Posterior vena cava (tissue), 2 donors: ENCODE measurements at places on chromosomes 4 and X.

DNA sequence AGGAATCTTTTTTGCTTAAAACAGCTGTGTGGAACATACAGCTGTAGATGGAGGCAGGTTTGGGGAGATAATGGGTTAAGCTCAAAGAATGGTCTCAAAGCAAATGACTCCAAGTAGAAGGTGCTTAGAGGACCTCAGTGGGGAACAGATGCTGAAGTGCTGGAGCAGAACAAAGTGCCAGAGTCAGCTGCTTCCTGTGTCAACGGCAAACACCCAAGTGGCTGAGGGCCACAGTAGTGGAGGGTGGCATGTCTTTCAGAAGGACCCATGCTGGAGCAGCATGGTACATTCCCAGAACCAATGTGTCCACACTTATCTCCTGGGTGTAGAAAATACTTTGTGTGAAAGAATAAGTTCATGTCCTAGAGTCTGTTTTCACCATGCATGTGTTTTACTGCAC, 197.5 kb downstream of the CCNG2 start:
- DNase-seq = no peak

DNA sequence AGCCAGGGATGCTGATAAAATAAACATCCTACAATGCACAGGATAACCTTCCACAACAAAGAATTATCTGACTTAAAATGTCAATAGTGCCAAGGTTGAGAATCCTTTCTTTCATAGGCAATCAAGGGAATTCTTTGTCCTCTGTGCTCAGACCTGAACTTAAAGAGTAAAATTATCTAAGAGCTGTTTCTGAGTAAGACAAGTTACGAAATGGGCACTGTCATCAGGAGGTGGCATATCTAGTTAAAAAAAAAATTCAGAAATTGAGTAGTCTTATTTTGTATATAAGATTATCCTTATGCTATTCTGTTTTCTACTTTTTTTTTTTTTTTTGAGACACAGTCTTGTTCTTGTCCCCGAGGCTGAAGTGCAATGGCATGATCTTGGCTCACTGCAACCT, 3.3 kb upstream of the RAB33B start:
- no peak for DNase-seq

GRCh38 chrX:68428431-68428830, 4.9 kb downstream of the OPHN1 start:
- DNase-seq = no peak

GRCh38 chrX:102745857-102746584, 25.5 kb downstream of the GPRASP3 start:
- peak; percentile 83 for DNase-seq

- DNase-seq = no peak
Measured at GRCh38 chr4:81427344-81427821, 44.3 kb downstream of the RASGEF1B start.

- no peak for DNase-seq
Measured at GRCh38 chrX:22912616-22913015, 87.1 kb upstream of the DDX53 start.

DNA sequence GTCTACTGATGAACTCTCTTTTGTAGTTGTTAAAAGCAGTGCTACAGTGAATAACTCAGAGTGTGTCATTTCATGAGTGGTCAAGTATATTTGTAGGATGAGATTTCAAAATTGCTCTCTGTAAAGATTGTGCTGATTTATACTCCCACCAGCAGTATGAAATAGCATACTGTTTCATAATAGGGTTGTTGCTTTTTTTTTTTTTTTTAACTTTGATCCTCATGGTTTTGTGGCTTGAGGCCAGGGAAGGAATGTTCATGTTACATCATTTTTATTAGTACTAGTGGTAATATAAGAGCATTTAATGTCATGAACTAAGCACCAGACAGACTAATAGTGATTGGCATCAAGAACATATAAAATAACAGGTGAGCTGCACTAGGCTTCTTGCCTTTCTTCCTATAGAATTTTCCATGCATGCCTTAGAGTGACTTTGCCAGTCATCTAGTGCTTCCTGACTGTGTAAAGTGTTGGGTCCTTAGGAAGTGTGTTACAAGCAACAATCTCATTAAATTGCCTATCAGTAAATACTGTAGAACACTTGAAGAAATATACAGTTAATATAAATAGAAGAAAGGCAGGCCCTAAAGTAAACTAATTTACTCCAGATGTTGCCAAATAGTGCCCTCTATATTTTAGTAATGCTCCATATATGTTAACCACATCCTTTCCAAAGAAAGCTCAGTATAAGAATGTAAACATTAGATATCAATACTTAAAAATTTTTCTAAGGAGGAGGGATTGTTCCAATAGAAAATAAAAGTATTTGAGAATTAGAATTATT, 38.6 kb upstream of the MSMO1 start:
- no peak for DNase-seq

DNA sequence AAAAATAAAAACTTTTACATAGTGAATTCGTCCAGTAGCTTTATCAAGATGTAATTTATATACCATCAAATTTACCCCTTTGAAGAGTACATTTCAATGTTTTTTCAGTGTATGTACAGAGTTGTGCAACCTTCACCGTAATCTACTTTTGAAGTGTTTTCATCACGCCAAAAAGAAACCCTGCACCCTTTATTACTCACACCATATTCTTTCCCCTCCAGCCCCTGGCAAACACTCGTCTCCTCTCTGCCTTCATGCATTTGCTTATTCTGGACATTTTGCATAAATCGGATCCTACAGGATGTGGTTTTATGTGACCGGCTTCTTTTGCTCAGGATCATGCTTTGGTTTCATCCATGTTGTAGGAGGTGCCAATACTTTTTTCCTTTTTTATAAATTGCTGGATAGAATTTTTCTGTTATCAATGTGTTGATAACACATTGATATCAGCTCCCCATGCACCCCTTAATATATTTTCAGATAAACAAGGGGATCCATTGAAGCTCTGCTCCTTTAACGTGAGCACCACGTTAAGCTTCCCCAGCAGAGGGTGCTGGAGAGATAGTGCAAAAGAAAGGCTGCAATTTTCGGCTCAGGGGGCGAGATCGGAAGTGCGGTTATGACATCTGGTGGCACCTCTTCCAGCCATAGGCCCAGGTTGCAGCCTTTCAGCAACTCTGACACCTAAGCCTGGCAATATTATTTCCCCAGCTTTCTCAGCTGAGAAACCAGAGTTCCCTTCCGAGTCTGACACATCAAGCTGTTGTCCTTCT, 100.1 kb upstream of the VCX3B start:
- DNase-seq = no peak

DNA sequence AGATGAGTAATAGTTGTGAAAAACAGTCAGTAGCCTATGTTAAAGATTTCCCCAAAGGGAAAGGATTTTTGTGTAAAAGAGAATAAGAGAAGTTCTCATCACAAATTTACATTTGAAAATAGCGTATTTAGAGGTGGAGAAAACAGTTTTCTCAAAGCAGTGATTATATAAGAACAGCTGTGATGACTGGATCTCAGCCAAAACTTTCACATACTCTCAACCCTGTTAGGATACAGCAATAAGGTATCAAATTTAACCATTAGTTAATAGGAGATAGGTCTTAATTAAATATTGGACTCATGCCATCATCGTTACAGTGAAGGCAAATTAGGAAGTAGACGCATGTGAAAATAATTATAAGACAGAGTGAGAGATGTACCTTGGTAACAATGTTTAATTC, 622.7 kb downstream of the PCDH18 start:
- DNase-seq = no peak

GRCh38 chr4:187059021-187059420, 335.4 kb upstream of the FAT1 start:
- no peak for DNase-seq
